ENCODE measurements at places on chromosomes 4 and X.

DNA sequence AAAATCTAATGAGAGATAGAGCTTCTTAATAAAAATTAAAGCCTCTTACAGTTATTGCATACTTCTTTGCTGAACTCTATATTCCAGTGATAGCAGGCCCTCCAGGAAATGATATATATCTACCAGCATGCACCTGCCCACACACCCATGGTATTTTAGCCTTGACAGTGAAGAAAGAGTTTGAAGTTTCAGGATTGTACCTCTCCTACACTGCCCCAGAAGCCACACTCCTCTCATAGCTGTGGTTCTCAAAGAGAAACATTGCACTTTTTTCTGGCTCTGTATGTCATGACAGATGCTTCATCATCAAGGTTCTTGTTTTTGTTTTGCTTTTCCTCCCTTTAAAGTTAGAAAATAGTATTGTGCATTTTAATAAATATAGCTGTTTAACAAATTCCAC lies 34.0 kb downstream of the INPP4B start:
- H3K36me3 ChIP-seq, result no peaks in the 10 kb centered on the region
- no peaks in the 10 kb centered on the region for H3K27me3 ChIP-seq
- no peak overlapping the region for H3K4me3 ChIP-seq
- peaks cover 5% of the 10 kb centered on the region for H3K4me1 ChIP-seq
- no peak for DNase-seq

GRCh38 chrX:14801136-14801535 lies 71.7 kb downstream of the FANCB start:
- no peak overlapping the region for H3K4me3 ChIP-seq
- peaks cover 5% of the 10 kb centered on the region for H3K36me3 ChIP-seq
- DNase-seq, result no peak
- no peak overlapping the region for H3K27ac ChIP-seq

- H3K4me3 ChIP-seq, result no peak overlapping the region
- no peaks in the 10 kb centered on the region for H3K27me3 ChIP-seq
- H3K27ac ChIP-seq, result no peak overlapping the region
- no peak for DNase-seq
- peaks cover 8% of the 10 kb centered on the region for H3K36me3 ChIP-seq
- H3K4me1 ChIP-seq, result no peaks in the 10 kb centered on the region
These were observed 47.4 kb downstream of the HAUS3 start for GRCh38 chr4:2194496-2194895.

DNA sequence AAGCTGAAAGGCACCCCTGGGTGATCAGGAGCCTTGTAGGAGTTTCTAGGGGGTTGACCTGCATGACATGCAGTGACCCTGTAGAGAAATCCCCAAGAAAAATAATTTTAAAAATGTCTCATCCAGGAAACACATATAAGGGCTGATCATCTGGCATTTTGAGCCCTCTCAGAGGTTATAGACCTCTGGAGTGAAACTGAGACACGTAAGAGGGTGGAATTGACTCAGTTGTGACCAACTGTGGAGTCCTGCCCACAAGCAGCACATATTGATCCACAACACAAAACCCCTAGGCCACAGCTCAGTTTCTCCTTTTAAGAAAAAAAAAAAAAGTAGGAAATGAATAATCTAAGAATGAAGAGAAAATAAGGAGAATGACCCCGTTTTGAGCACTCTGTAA lies 32.5 kb upstream of the MTMR8 start:
- no peaks in the 10 kb centered on the region for H3K4me1 ChIP-seq
- DNase-seq, result no peak
- H3K27me3 ChIP-seq, result no peaks in the 10 kb centered on the region
- H3K27ac ChIP-seq, result no peak overlapping the region

GRCh38 chrX:120562569-120562926 lies 1.8 kb upstream of the CUL4B start:
- no peak overlapping the region for H3K4me3 ChIP-seq
- no peaks in the 10 kb centered on the region for H3K27me3 ChIP-seq
- no peak for DNase-seq
- H3K36me3 ChIP-seq, result peaks cover 10% of the 10 kb centered on the region

DNA sequence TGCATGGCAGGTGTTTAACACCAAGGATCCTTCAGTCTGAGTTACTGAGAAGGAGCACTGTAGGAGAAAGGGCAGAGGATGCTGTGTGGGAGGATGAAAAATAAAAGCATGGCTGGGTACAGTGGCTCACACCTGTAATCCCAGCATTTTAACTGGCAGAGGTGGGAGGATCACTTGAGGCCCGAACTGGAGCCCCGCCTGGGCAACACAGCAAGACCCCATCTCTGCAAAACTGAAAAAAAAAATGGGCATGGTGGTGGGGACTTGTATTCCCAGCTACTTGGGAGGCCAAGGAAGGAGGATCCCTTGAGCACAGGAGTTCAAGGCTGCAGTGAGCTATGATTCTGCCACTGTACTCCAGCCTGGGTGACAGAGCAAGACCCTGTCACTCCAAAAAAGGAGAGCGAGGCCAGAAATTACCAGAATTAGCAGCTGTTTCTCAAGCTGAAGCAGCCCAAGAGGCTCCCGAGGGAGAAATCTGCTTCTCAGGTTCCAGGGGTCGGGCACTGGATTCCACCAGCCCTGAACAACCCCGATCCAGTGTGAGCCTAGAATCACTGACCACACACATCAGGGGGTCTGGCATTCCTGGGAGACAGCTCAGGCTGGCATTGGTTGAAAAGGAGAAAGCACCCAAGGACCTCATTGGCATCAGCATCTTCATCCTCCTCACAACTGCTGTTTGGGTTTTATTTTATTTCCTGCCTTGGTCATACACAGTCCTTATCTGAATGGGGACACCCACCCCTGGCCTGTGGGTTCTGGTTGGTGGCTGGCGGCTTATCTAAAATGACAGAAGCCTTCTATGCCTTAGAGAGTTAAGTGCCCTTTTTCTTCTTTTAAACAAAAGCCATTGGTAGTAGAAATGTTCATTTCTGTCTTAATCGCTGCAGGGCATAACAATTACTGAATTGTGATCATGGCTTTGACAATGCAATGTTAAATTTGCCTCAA lies 66.3 kb upstream of the TRIM2 start:
- H3K36me3 ChIP-seq, result no peaks in the 10 kb centered on the region
- no peak for DNase-seq
- H3K27me3 ChIP-seq, result peaks cover 27% of the 10 kb centered on the region

GRCh38 chr4:65604515-65604914 lies 65.8 kb downstream of the EPHA5 start:
- H3K4me1 ChIP-seq, result no peaks in the 10 kb centered on the region
- H3K4me3 ChIP-seq, result no peak overlapping the region
- H3K27ac ChIP-seq, result no peak overlapping the region
- H3K27me3 ChIP-seq, result no peaks in the 10 kb centered on the region

- H3K36me3 ChIP-seq, result no peaks in the 10 kb centered on the region
- H3K27ac ChIP-seq, result no peak overlapping the region
- H3K4me1 ChIP-seq, result no peaks in the 10 kb centered on the region
- DNase-seq, result no peak
These were observed 187.8 kb downstream of the MID1IP1 start for GRCh38 chrX:38989076-38989475.

DNA sequence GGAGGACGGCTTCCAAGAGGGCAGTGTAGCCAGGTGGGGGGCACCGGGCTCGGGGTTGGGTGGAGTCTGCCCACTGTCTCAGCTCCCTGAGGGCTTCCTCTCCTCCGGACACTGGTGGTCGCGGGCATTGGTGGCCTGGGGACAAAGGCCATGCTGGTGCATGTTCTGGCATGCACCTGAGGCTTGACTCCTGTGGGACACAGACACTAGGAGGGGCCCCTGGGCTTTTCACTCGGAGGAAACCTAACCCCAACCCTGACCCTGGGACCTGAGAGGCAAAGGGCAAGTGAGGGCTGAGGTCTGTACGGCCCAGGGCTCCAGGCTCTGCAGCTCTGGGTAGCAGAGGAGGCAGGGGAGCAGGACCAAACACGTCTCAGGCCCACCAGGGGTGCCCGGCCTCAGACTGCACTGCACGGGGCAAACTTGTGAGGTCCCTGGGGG lies 22.3 kb upstream of the FGFR3 start:
- no peaks in the 10 kb centered on the region for H3K36me3 ChIP-seq
- DNase-seq, result no peak
- no peak overlapping the region for H3K27ac ChIP-seq
- H3K27me3 ChIP-seq, result peaks cover 6% of the 10 kb centered on the region
- H3K4me3 ChIP-seq, result no peak overlapping the region

DNA sequence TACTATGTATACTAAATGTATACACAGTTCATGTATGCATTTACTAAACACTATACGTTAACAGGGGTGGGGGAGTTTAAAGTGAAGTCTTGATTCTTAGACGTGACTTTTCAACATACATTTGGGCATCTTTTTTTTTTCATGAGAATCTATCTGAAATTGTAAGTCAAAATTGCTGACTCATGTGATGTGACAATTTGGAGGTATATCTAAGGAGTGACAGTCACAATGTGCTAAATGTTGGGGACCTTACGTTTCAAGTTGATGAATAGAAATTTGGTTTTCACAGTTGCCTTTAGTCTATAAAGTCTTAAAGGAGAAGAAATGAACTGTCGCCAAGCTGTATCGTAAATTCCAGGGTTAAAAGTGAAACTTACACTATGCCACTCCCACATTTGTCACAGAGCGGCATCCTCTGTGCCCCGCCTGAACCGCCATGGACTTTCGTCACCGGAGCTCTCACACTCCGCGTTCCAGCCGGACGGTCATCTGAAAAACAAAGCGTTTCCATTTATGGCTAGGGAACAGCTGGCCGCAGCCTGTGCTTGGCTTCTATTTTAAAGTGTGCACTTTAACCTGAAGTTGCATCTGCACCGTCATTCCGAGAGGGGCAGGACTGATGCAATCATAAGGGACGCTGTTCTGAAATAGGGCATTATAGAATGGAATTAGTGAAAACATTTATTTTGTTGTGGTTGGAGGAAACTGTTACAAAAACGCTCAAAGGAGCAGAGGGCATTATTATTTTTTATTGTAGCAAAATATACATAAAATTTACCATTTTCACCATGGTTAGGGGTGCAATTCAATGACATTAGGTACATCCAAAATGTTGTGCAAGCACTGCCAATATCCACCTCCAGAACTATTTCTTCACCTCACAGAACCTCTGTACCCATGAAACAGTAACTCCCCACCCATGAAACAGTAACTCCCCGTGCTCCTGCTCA lies 30.9 kb downstream of the PDLIM3 start:
- H3K27ac ChIP-seq, result no peak overlapping the region
- H3K4me3 ChIP-seq, result no peak overlapping the region
- H3K4me1 ChIP-seq, result no peaks in the 10 kb centered on the region

DNA sequence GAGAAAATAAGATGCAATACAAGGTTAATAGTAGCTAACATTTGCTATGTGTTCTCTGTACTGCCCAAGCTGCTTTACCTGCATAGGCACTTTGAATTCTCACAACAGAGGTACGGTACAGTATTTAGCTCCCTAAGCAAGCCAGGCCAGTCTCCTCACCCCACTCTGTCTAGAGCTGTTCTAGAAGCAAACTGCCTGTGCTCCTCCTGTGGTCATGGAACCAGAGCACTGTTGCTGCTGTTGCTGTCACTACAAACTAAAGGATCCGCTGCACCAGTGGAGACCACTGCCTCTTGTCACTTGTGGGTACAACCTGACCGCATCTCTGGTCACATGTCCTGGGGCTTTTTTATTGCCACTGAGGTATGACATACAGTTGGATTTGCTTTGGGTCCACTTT lies 19.6 kb downstream of the ZNF330 start:
- H3K4me3 ChIP-seq, result no peak overlapping the region
- no peak overlapping the region for H3K27ac ChIP-seq

DNA sequence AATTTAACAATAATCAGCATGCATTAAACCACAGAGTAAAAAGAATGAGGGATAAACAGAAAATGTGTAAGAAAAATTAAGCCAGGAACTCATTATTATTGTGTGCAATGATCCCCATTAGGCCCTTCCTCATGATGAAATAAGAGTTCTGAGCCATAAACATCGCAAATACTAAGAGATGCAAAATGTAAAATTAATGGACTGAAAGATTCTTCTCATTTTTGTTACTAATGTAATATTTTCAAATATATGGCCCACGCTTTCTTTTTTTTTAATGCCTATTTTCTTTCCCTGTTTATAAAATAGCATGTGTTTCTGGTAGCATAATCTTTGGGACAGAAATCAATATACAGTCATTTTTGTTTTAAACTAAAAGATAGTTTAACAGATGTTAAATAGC lies 281.0 kb downstream of the PDGFC start:
- H3K27me3 ChIP-seq, result no peaks in the 10 kb centered on the region
- H3K27ac ChIP-seq, result no peak overlapping the region
- no peak overlapping the region for H3K4me3 ChIP-seq
- H3K4me1 ChIP-seq, result no peaks in the 10 kb centered on the region
- no peaks in the 10 kb centered on the region for H3K36me3 ChIP-seq

DNA sequence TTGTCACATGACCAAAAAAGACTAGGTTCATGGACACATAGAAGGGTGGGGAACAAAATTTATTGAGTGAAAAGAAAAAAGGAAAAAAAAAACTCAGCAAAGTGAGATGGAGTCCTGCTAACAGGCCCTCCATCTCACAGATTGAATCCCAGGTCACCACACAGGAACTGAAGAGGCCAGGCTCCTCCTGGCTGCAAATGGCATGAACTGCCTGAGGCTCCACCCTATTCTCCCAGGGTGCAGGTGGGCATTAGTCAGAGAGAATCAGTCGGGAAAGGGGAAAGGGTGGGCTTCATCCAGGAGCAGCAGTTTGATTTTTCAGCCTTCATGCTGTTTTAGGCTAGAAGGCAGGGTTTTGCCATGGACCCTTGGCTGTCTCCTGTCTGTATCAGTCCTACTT lies 128.5 kb upstream of the GRID2 start:
- H3K36me3 ChIP-seq, result no peaks in the 10 kb centered on the region
- no peaks in the 10 kb centered on the region for H3K4me1 ChIP-seq
- no peak overlapping the region for H3K4me3 ChIP-seq
- no peak for DNase-seq

GRCh38 chrX:123303429-123303828 lies 119.4 kb downstream of the GRIA3 start:
- no peak overlapping the region for H3K4me3 ChIP-seq
- H3K36me3 ChIP-seq, result no peaks in the 10 kb centered on the region
- no peak for DNase-seq
- H3K27me3 ChIP-seq, result peaks cover 1% of the 10 kb centered on the region
- H3K27ac ChIP-seq, result no peak overlapping the region
- H3K4me1 ChIP-seq, result no peaks in the 10 kb centered on the region

- H3K4me1 ChIP-seq, result no peaks in the 10 kb centered on the region
- H3K4me3 ChIP-seq, result no peak overlapping the region
- H3K36me3 ChIP-seq, result no peaks in the 10 kb centered on the region
- no peak for DNase-seq
- H3K27me3 ChIP-seq, result no peaks in the 10 kb centered on the region
- no peak overlapping the region for H3K27ac ChIP-seq
These were observed 179.6 kb downstream of the GRID2 start for GRCh38 chr4:92483341-92483740.

DNA sequence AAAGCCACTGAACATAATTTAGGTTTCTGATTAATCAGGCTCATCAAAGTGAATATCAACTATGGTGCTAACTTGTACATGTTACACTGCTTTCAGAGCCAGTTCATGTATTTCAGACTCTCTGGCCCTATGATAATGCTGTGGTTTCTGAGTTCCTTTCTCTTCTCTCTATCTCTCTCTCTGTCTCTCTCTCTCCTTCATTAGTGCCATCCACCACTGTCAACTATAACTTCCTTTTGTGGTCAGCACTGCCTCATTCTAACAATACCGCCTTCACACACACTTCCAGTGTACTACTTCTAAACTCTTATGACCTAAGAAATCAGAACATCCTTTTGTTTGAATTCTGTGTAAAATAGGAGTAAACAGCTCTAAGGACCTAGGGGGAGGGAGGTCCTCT lies 907.1 kb downstream of the RPA4 start:
- H3K4me1 ChIP-seq, result peaks cover 3% of the 10 kb centered on the region
- DNase-seq, result no peak
- H3K27me3 ChIP-seq, result no peaks in the 10 kb centered on the region
- H3K4me3 ChIP-seq, result no peak overlapping the region
- H3K36me3 ChIP-seq, result no peaks in the 10 kb centered on the region
- H3K27ac ChIP-seq, result no peak overlapping the region

GRCh38 chr4:103493450-103494159 lies 226.2 kb downstream of the TACR3 start:
- no peaks in the 10 kb centered on the region for H3K36me3 ChIP-seq
- H3K4me1 ChIP-seq, result peaks cover 13% of the 10 kb centered on the region
- no peak overlapping the region for H3K4me3 ChIP-seq
- H3K27me3 ChIP-seq, result no peaks in the 10 kb centered on the region
